ENCODE measurements at places on chromosomes 6 and 20.

DNA sequence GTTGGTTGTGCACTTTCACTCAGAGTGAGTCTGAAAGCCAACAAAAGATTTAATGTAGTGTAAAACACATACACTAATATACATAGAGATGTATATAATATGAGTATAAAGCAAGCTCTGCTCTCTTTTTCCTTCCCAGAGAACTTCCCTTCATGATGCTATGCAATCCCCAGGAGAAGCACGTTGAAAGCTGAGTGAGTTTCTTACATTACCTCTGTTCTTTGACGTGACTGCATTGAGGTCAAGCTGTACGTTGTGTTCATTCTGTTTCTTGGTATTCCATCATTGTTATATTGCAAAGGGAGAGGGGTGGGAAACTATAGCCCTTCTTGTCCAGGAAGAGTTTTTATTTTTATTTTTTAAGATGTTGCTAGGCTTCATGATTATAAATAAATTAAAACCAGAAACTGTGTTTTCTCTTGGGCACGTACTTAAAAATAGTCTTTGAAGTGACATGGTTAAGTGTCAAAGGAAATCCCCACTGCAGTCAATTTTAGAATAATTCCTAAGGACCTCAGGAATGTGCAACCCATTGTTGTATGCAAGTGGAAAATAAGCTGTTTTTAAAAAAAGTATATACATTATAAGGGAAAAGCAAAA lies 651.0 kb downstream of the CD109 start:
- ATAC-seq = no peak

- ATAC-seq = no peak
Measured at GRCh38 chr6:2611092-2611491, 139.6 kb downstream of the MYLK4 start.

GRCh38 chr6:40342723-40343122 lies 244.4 kb downstream of the LRFN2 start:
- no peak for ATAC-seq

- no peak for ATAC-seq
Measured at GRCh38 chr6:101392586-101393230, 800 bp upstream of the GRIK2 start.

- no peak for ATAC-seq
Measured at GRCh38 chr6:149478631-149479314, 6.0 kb downstream of the ZC3H12D start.

GRCh38 chr6:161445021-161445799 lies 171.3 kb upstream of the AGPAT4 start:
- no peak for ATAC-seq

GRCh38 chr20:6673071-6673470 lies 94.4 kb upstream of the BMP2 start:
- ATAC-seq = no peak

DNA sequence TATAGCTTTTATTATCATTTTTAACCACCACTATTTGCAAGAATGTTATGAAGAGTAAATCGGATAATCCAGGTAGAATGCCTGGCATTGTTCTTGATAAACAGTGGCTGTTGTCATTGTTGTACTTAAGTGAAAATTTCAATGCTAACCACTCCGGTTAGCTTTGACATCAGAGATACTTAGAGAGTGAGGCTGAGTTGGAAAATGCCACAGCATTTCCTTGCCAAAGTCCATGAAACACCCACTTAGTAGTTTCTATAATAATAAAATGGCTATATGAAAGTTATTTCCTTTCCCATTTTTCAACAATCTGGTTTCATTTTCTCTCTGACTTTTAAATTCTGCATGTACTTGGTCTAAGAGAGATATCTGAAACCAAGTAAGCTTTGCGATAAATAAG lies 132.0 kb downstream of the CDK19 start:
- ATAC-seq = no peak

DNA sequence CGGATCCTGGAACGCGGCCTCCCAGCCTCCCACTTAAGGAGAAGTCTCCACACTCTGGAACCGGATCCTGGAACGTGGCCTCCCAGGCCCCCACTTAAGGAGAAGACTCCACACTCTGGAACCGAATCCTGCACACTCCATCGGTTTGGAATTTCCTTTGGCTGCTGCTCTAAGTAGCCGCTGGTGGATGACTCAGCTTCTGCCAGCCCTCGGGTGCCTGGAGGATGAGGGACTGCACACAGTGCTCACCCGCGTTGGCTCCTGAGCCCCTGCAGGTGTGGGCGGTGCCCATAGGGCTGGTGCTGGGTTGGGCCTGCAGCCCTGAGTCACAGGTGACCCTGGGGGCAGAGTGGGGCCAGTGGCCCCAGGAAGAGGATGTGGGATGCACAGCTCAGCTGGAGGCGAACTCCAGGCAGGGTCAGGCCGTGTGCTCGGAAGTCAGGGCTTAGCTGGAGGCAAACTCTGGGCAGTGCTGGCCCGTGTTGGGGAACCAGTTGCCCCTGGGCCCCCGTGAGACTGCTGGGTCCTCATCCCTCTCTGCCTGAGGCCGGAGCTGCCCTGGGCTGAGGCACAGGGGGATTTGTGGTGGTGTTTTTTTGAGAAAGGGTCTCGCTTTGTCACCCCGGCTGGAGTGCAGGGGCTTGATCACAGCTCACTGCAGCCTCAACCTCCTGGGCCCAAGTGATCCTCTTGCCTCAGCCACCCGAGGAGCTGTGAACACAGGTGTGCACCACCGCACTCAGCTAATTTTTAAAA lies 13.9 kb upstream of the TNFRSF6B start:
- ATAC-seq = peak; percentile 70

DNA sequence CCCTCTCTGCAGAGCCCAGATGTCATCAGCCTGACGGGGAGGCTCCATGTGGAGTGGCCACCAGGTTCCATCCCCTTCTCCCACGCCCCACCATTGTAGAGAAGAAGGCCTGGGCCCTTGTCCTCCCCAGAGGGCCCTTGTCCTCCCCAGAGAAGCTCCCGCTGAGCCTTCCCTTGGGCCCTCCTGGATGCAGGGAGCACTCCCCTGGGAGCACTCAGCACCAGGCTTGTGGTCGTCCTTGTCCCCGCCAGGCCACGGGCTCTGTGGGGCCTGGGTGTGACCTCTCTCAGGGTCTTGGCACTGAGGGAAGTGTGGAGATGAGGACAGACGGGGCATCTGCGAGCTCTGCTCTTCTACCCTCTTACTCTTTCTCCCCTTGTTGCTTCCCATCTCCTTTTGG lies 83.4 kb upstream of the NNAT start:
- ATAC-seq = no peak

- no peak for ATAC-seq
Measured at GRCh38 chr6:123226398-123226797, 230.4 kb downstream of the CLVS2 start.

DNA sequence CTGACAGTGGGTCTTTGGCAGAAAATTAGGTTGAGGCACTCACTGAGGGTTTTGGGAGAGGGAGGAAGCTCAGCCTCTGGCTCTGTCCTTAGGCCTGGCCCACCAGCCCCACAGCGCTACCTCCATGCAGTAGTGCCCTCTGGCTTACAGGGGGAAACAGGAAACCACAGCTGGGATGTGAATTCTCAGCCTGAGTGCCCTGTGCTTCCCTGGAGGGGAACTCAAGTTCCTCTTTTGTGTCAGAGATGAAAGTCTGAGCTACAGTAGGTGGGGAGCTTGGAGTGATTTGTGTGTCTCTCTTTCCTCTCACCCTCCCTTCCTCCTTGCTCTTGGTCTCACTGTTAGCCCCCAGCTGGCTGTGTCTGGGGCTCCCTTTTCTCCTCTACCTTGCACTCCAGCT lies 48.2 kb upstream of the BLCAP start:
- ATAC-seq = no peak

GRCh38 chr6:166541876-166542579 lies 44.5 kb downstream of the RAMACL start:
- peak; percentile 17 for ATAC-seq

DNA sequence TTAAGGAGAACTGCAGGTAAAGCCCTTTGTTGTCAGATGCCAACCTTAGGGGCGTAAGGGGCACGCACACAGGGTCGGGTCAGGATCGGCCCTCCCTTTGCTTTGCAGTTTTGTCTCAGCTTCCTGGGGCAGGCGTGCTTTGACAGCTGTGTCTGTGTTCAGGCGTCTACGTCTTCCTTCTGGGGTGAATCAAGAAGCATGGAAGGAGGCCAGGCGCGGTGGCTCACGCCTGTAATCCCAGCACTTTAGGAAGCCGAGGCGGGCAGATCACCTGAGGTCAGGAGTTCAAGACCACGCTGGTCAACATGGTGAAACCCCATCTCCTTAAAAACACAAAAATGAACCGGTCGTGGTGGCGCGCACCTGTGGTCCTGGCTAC lies 1.3 kb downstream of the ZGPAT start:
- no peak for ATAC-seq

DNA sequence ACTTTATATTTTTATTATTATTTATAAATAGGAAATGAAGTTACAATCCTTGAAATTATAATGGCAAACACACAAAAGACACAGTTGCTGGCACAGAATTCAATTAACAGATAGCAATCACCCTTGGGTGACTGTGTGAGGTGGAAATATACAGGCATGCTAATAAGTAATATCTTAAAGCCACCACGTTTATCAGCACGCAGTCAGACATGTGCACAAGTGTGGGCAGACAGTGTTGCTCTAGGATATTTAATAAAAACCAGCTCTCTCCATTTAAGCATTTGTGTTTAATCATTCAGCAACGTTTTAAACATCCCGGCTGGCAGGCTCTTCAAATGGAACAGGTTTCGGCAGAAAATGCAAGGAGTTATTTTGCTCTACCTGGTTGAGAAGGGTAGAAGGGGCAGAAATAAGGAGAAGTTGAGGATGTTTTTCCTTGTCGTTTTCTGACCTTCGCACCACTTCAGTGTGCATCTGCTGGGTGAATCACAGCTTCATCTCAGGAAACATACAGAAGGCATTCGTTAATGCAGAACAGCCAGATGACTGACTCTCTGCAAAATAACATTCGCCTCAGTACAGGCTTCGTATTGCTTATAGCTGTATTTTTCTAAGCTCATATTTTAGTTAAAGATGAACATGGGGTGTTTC lies 585.1 kb downstream of the QKI start:
- no peak for ATAC-seq
